ENCODE measurements at places on chromosomes 11 and 22.
A peak's percentile ranks its signal among the peaks of the same experiment; 100 is the strongest.

DNA sequence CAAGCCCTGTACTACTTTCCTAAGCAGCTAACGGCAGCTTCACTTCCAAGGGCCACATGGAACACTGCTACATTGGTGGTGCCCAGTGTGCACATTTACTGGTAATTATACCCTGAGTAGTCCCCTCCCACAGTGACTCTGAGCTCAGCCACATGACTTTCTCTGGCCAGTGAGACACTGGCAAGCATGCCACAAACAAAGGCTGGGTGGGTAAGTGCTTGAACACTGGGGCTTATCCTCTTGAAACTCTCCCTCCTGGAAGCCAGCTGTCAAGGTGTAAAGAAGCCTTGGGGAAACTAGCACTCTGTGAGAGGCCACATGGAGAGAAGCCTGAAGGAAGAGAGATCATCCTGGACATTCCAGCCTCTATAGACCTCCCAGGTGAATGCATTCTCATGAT is 54.4 kb upstream of the DRD2 start:
- DNase-seq: no peak

- no peak for DNase-seq
Measured at GRCh38 chr22:17912945-17913721, 111.2 kb downstream of the MICAL3 start.

- DNase-seq: no peak
Measured at GRCh38 chr22:22952531-22953280, 65.1 kb downstream of the IGLL5 start.

DNA sequence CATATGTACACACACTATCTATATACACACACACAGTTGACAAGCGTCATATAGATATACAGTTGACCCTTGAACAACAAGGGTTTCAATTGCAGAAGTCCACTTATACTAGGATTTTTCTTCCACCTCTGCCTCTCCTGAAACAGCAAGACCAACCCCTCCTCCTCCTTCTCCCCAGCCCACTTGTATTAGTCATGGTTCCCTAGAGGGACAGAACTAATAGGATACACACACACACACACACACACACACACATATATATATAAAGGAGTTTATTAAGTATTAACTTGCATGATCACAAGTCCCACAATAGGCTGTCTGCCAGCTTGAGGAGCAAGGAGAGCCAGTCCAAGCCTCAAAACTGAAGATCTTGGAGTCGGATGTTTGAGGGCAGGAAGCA is 92.9 kb downstream of the DHCR7 start:
- DNase-seq: peak; percentile 39

DNA sequence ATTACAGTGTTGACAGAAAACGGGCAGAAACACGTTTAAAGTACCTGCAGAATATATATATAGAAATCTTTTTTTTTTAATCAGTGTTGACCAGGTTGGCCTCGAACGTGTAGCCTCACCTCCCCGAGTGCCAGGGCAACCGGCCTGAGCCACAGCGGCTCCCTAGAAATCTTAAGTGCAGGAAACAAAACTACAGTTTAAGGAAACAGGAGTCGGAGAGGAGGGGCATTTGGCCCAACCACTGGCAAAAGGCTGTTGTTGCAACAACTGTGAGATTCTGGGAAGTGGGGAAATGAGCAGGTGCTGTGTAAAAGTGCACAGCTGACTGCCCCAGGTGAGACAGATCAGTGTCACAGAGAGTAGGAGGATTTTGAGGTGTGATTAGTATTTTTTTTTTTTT is 3.7 kb downstream of the YWHAH start:
- DNase-seq: no peak

- peak; percentile 1 for DNase-seq
Measured at GRCh38 chr11:99351624-99352023, 330.9 kb downstream of the CNTN5 start.

DNA sequence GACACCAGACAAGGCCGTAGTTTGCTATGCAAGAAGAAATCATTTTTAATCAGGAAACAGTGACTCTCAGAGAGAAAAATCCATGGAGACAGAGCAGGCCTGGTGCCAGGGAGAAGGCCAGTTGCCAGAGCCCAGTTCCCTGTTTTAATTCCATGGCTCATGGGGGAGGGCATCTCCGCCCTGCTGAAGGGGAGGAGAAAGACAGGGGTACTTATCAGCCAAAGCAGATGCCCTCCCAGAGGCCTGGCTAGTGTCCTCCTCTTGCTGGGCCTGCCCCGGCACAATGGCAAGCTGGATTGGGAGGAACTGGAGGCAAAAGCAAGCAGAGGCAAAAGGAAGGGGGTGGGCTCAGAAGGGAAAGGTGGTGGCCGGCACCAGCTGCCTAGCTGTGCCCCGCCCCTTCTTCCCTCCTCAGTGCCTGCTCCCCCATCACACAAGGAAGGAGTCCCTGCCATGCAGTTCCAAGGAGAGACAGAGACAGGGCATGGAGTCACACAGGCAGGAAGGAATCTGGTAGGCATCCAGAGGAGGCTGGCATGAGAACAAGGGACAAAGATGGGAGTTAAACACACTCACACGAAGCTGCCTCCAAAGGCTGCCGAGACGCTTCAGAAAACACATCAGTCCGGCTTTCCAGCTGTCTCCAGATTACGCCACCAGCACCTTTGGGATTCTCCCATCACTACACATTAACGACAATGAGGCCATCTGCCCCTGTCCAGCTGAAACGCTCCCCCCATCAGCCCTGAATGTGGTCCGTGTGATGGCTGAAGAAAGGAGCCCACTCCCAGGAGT is 591.8 kb downstream of the BUD13 start:
- no peak for DNase-seq

DNA sequence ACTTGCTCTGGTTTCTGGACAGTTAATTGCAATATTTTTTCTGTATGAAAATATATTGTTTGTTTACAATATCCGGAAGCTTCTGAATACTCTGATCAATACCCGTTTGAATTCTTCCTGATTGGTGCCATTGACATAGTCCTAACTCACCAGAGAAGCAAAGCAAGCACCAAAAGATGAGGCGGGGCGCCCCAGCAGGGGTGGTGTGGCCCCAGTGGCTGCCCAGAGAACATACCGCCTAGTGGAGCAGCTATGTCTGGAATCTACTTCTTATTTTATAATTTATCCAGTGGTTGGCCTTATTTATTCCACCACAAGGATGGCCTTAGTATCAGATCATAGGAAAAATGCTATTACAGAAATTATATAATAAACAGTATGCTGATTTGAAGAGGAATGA is 610.7 kb downstream of the JRKL start:
- DNase-seq: no peak

DNA sequence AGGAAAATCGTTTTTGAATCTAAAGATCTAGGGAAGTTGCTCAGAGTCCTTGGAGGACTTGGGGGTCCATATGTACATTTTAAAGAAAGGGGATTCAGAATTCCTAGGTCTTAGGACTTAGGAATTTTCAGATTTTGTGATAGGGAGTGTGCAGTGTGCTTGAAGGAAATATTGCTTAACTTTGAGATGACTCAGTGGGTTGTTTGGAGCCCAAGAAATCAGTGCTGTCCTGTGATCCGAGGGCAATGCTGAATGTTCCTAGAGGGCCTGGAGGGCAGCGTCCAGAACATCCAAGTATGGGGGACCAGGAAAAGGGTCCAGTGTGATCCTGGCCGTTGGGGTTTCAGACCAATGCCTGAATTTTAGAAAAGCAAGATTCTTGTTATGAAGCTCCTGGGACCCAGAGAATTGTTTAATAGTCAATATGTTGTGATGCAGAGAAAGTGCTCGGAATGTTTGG is 3.1 kb upstream of the IGF2 start:
- DNase-seq: peak; percentile 30

DNA sequence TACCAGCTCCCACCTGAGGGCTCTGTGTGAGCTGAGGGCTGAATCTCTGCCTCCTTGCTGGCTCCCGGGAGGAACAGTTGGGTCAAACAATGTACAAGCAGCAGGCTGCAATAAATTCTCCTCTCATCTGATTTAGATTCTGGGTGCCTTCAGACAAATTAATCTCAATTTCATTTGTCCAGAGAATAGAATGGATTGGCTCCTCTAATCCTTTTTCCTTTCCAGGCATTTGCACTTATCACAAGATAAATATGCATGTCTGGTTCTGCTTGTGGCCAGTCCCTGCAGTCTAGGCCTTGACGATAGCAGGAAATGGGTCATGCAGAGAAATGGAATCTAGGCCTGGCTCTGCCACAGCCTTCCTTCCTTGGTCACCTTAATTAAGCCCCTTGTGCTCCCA is 28.7 kb downstream of the UPB1 start:
- peak; percentile 59 for DNase-seq

Measured in IMR-90 (cell line).